ENCODE measurements at places on chromosomes 12 and 14. TPM values are rescaled to one million over a fixed set of nuclear protein-coding genes. Genes with fewer than 3 reads are reported as not detected.
A peak's percentile ranks its signal among the peaks of the same experiment; 100 is the strongest.

DNA sequence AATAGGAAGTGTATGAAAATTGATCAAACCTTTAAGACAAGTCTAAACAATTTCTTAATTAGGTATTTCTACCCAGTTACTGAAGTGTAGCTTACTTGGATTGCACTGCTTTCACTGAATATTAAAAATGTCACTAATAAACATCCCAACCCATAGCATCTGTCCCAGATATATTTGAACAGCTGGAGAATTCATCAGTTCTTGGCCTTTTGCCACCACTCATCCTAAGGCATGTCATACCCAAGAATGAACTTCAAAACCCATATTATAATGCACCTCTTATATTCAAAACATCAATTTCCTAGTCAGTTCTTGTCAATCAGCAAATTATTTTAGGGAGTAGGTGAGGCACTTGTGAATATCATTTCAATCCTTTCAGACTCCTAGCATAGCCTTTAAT lies 392.3 kb downstream of the PAWR start:
- DNase-seq: peak; percentile 6

DNA sequence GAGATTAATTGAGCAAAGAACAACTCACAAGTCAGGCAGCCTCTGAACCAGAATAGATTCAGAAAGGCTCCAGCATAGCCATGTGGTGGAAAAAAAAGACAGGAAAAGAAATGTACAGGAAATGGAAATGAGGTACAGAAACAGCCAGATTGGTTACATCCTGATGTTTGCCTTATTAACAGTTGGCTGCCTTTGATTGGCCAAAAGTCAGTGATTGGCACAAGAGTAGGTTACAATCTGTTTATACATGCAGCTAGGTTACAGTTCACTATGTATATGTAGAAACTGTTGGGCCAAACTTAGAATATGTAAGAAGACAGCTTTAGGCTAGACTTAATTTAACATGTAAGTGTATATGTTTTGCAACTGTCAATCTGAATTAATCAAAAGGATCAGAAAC lies 118.9 kb downstream of the UNC79 start:
- no peak for DNase-seq

DNA sequence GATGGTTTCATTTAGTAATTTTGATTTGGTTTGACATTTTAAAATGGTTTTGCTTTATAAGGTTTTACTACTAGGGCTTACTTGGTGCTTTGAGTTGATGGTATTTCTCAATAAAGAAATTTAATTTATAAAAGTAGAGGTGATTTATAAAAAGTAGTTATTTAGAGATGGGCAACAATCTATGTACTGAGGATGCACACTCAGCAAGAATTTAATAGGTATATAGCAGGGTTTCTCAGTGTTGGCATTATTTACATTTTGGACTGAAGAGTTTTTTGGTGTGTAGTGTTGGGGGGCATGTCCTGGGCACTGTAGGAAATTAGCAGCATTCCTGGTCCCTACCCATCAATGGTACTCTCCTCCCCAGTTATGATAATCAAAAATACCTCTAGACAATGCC lies 47.7 kb downstream of the PPHLN1 start:
- no peak for DNase-seq

DNA sequence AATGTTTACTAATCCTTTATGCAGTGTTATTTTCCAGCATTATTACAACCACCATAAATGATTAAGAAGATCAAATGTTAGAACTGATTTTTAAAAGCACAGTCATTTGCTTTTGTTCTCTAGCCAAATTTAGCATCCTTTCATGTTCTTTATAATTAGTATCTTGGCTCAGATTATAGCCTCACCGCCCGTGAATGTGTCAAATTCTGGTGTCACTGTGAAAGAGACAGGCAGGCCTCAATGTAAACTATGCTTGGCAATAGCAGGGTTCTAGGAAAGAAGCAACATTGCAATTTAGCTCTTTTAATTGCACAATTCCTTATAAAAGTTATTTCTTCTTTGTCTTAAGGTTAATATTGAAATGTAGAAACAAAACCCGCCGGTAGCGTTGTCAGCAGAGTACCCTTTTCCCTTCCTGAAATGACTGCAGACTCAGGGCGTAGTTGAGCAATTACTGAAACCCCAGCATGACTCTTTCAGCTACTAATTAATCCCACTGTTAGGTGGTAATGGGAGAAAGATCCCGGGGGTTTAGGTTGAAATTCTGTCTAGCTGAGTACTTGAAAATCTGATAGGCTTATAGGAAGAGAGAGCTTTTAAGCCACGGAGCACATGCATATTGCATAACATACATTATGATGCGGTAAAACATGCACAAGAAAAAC lies 1600.5 kb upstream of the SEL1L start:
- DNase-seq: no peak

GRCh38 chr12:120534703-120535655 lies 823 bp downstream of the RNF10 start:
- DNase-seq: peak; percentile 80

- peak; percentile 36 for DNase-seq
Observed at GRCh38 chr12:130818635-130819576, 20.1 kb downstream of the STX2 start.

GRCh38 chr12:27905285-27906126 lies 67.0 kb downstream of the PTHLH start:
- no peak for DNase-seq

- DNase-seq: no peak
Observed at GRCh38 chr14:102693006-102693755, 84.1 kb upstream of the TRAF3 start.

GRCh38 chr14:73503648-73504047 lies 12.9 kb downstream of the RIOX1 start:
- DNase-seq: no peak

DNA sequence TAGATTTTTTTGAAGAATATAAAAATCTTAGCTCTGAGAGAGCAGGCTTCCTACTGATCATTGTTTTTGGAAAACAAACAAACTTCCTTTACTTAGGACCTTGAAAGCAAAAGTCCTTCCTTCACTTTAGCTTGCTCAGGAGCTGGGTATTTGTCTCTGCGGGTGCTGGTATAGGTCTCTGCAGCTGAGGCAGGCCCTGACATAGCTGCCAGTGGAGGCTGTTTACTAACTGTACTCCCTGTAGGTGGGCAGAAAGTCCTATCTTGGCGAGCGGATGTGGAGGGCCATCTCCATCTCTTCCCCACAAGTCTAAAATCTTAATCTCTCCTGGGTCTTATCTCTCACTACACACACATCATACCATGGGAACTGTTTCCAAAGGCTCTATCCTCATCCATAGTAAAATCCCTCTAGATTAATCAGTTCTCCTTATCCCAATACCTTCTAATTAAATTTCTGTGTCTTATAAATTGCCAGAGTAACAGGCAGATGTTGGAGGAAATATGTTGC lies 4.1 kb upstream of the MIA2 start:
- DNase-seq: no peak

DNA sequence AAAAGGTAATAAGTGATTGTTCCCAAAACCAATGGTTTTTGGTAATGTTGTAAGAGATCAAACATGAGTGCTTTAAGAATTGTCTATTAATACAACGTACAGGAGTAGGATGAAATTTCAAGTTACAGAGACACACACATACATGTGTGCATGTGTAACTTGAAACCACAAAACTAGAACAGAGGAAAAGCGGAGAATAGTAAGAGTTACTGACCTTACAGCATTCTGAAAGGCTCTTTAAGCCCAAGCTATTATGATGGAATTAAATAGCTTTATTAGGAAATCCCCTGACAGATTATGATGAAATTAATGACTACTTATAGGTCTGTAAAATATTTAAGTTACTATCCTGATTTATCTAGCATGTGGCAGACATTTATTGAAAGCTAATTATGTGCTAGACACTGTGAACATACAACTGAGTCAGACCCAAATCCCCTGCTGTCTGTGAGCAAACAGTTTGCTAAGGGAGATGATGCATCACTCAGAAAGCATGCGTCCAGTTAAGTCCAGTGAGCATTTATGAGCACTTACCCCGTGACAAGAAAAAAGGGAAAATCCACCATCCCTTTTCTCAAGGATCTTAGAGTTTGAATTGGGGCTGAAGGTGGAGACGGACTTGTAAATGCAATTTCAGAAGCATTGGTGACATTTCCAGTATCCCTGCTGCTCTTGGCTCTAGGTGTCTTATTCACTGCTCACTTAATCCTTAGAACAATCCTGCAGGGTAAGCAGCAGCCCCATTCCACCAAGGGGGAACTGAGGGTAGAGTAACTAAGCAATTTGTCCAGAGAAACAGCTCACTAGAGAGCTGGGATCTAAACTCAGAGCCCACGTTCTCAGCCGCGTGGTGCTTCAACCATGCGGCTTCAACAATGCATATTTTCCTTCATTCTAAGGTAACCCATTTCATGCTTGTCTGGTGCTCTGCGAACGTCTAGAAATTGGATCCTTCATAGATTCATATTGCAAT lies 117.4 kb downstream of the EML1 start:
- peak; percentile 34 for DNase-seq

- DNase-seq: no peak
Observed at GRCh38 chr12:131119936-131120335, 166.2 kb downstream of the ADGRD1 start.

DNA sequence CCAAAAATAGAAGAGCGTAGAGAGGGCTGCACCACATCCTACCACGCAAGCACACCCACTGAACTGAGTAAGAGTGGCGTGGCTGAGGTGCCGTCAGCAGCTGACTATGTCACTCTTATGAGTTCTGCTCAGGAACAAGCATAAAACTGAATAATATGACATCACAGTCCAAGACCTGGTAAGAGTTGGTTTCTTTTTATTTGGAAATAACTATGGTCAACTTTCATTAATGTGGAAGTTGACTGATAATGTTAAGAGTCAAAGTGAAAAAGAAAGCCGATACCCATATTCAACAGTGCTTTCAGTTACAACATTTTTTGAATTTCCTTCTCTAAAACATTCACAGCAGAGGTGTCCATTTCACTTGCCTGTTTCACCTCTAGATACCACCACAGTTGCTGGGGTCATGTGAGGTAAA lies 44.6 kb downstream of the GNS start:
- no peak for DNase-seq

- DNase-seq: no peak
Observed at GRCh38 chr12:52005903-52006703, 643 bp upstream of the TAMALIN start.

- no peak for DNase-seq
Observed at GRCh38 chr12:101855976-101856375, 21.4 kb upstream of the DRAM1 start.

DNA sequence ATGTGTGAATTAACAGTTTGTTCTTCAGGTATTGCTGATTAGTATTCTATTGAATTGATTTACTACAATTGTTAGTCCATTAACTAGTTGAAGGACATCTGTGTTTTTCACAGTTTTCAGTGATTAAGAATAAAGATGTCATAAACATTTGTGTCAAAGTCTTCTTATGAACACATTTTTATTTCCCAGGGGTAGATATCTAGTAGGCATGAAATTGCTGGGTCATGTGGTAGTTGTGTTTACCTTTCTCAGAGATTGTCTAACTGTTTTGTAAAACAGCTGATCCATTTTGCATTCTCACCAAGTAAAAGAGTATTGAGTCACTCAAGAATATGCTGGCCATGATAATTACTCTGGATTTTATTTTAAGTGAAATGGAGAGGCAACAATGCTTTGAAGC lies 1145.3 kb downstream of the FSCB start:
- DNase-seq: no peak

GRCh38 chr14:91228112-91229004 lies 16.1 kb downstream of the GPR68 start:
- peak; percentile 66 for DNase-seq

DNA sequence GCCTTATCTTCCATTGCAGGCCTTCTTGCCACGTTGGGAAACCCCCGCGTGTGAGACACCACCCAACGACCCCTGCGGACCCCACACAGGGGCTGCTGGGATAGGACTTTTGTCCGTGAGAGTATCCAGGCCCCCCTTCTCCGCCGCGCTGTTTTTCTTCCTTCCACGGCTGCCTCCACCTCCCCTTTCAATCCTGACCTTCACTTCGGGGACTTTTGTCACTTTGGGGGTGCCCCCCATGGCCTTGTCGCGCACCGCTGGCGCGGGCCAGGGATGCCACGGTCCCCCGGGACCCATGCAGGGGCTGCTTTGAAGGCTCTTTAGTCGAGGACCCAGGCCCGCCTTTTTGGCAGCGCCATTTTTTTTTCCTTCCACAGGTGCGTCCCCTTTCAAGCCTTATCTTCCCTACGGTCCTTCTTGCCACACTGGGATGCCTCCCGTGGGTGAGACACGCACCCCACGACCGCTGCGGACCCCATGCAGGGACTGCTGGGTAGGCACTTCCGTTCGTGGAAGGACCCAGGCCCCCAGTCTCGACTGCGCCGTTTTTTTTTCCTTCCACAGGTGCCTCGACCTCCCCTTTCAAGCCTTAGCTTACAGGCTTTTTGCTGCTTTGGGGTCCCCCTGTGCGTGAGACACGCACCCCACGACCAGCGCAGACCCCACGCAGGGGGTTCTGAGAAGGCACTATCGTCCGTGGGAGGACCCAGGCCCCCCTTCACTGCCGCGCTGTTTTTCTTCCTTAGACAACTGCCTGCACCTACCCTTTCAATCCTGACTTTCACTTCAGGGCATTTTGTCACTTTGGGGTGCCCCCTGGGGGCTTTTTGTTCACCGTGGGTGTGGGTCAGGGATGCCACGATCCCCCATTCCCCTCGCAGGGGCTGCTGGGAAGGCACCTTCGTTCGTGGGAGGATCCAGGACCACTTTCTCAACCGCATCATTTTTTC lies 267.4 kb downstream of the ALG10 start:
- no peak for DNase-seq

DNA sequence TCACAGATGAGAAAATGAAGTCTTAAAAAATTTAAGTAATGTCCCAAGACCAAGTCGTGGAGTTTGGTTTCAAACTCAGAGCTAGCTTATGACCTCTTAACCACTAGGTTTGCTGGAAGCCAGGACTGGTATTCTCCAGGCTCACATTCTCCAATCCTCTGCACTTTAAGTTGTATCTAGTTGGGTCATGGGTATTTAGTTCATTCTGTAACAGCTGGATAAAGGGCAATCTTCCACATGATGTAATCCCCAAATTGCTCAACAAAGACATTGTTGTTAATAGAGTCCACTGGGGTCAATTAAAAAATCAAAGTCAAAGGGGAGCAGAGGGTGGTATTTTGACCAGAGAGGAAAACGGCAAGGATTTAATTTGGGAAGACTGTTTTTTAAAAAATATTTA lies 17.8 kb upstream of the GAS2L3 start:
- DNase-seq: peak; percentile 14

Gene FGD6
- total RNA-seq: 25.1 TPM

Gene TMCC3
- total RNA-seq: 7.0 TPM

Gene CERS5
- 56.8 TPM for total RNA-seq

Gene ADAMTS20
- not detected for total RNA-seq

Gene RBP5
- not detected for total RNA-seq

Gene CD163
- total RNA-seq: not detected

Gene SYNDIG1L
- total RNA-seq: not detected

Gene ART4
- total RNA-seq: not detected

Gene TAS2R10
- 2.1 TPM for total RNA-seq
